ENCODE measurements at places on chromosomes 1 and 21.

GRCh38 chr1:225851805-225852204 lies 30.4 kb downstream of the TMEM63A start:
- DNase-seq, result no peak

DNA sequence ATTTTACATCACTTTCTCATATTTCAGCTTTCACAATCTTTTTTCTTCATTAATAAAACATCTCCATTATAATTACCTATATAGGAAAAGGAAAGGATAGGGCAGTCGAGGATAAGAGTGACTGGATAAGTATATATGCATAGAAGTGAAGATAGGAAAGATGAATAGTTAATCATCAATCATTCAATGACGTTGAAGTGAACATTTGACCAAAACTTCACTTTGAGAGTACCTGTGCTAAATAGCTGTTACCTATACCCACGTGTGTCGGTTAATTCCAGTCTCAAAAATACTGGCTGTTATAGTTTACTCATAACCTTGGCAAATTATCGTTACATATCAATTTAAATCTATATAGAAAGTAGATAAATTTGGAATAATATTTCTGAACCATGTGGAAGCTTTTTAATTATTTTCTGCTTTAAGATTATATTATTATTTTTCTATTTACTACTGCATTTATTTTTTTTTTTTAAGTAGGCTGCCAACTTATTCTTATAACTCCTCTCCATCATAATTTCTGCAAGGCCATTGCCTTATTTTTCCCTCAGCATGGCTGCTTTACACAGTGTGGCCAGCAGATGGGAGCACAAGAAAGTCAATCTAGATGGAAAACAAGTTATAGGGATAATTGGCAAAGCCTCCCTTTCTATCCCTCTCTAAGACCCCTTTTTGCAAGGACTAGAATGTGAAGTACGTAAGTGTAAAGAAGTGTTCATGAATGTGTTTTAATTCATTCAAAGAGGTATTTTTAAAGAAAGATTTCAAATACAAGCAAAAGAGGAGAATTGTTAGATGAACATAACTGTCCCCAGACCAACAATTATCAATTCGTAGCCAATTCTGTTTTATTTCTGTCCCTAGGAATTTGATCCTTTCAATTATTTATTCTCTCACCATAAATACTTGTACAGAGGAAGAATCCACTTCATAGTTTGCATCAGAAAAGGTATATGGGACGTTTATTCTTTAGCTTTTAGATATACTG lies 290.4 kb downstream of the KCNT2 start:
- DNase-seq, result no peak

DNA sequence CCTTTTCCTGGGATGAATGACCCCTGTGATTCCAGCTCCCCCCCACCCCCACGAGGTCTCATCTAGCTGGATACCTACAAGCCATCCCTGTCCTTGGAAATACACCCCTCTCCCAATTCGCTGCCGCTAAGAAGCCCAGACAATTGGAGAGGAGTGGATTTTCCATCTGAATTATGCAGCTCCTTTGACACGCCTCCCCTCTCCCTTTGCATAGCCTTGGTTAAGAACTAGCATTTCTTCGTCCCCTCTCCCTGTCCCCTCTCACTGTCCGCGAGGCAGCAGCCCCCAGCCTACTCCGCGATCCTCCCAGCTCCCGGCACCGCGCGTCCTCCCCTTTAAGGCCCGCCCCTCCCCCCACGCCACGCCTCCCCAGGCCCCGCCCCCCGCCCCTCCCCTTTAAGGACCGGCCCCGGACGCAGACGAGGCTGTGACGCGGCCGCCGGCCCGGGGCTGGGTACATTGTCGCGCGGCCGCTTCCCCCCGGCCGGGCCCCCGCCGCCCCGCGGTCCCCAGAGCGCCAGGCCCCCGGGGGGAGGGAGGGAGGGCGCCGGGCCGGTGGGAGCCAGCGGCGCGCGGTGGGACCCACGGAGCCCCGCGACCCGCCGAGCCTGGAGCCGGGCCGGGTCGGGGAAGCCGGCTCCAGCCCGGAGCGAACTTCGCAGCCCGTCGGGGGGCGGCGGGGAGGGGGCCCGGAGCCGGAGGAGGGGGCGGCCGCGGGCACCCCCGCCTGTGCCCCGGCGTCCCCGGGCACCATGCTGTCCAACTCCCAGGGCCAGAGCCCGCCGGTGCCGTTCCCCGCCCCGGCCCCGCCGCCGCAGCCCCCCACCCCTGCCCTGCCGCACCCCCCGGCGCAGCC lies at the start of gene MAPKAPK2:
TSS of gene MAPKAPK2 (plus strand) at position 428 of the 856 bp plus-strand sequence. CDS start at position 753, 325 bp downstream.
- DNase-seq, result peak; percentile 77

GRCh38 chr21:41957991-41958766 lies 4.4 kb upstream of the C2CD2 start:
- DNase-seq, result no peak
